Testis (tissue), 5 donors: ENCODE measurements at places on chromosomes 16 and 17. TPM values are rescaled to one million over a fixed set of nuclear protein-coding genes. Genes with fewer than 3 reads are reported as not detected.

DNA sequence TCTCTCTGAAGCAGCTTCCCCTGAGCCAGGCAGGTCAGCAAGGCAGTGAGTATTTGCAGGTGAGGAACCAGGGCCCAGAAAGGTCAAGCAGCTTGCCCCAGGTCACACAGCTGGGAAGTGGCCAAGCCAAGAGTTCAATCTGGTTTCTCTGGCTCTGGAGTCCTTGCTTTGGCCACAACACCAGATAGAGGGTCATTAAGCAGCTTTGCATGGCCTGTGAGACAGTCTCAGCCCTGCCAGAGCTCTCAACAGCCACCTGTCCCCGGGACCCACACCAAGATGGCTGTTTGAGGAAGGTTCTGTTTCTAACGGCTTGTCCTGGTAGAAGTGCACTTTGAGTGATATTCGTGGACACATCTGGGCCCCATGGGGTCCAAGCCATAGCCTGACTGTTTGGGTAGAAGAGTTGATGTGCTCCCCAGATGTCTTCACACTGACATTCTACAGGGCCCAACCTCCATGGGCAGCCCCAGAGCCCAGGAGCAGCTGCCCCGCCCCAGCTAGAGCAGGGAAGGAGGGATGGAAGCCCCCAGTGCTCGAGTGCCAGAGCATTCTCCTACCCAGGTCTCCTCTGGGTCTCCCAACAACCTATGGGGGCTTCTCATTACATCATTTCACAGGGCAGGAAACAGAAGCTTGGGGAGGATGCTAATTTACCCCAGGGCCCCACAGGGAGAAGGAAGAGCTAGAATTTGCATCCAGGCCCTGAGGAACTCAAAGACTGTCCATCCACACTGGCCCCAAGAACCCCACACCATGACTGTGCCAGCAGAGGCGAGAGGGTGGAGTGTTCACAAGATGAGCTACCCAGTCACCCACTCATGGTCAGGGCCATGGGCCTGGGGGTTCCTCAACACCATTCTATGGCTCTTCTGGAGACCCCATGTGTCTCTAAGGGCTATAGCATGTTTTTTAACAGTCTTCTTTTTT lies 107.3 kb upstream of the CDH5 start:
- no peaks in the 10 kb centered on the region for H3K36me3 ChIP-seq
- DNase-seq: no peak
- no peak overlapping the region for H3K27ac ChIP-seq
- peaks cover 3% of the 10 kb centered on the region for H3K4me1 ChIP-seq
- H3K27me3 ChIP-seq: no peaks in the 10 kb centered on the region

SCPEP1 gene
- 35.2 TPM for total RNA-seq

- no peak for DNase-seq
- H3K27ac ChIP-seq: no peak overlapping the region
- H3K4me3 ChIP-seq: no peak overlapping the region
- H3K27me3 ChIP-seq: no peaks in the 10 kb centered on the region
- no peaks in the 10 kb centered on the region for H3K4me1 ChIP-seq
These were observed 75.5 kb downstream of the AATF start for GRCh38 chr17:37024181-37024637.

CD300A gene
- total RNA-seq: 2.0 TPM

DNA sequence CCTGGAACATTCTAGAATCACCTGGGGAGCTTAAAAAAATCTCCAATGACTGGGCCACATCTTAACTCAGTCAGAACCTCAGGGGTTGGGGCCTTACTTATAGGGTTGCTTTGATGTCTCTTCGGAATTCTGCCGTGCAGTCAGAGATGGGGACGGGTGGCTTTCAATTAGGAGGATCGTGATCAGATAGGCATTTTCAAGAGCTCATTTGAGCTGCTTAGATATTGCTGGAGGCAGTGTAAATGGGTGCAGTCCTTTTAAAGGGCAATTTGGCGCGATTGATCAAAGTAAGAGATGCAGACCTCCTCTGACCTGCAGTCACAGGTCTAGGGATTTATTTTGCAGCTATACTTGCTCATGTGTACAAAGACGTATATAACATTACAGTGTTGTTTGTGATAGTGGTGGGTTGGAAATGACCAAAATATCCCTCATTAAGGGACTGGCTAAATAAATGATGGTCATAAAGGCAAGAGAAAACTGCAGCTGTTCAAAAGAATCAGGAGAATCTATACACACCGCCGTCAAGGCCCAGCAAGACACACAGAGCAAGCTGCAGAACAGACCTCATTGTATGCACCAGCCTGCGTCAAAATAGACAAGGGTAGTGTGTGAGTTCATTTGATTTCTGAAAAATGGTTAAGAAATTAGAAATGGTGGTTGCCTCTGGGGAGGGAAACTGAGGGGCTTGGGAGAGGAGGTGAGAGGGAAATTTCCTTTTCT lies 6.3 kb upstream of the KCNG4 start:
- H3K27me3 ChIP-seq: no peaks in the 10 kb centered on the region
- H3K4me3 ChIP-seq: no peak overlapping the region
- H3K4me1 ChIP-seq: no peaks in the 10 kb centered on the region
- no peak overlapping the region for H3K27ac ChIP-seq
- no peak for DNase-seq

GRCh38 chr17:17732892-17733670 lies 51.8 kb downstream of the RAI1 start:
- H3K36me3 ChIP-seq: no peaks in the 10 kb centered on the region
- H3K4me1 ChIP-seq: peaks cover 12% of the 10 kb centered on the region
- H3K4me3 ChIP-seq: no peak overlapping the region
- H3K27ac ChIP-seq: no peak overlapping the region

DNA sequence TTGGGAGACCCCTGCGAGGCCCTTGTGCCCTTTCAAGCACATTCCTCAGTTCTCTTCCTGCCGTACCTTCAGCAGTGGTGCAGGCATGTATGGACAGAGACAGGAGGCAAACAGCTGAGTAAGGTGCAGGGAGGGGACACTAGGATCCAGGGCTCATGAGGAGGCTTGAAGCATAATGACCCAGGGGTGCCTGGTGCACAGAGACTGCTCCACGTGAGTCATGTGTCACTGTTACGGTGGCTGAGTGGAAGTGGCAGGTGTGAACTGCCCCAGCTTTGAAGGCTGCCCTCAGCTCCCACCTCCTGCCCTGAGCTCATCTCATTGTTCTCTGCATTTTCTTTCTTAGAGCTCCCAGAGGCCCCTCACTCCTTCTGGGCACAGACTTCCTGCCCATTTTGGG lies 124.8 kb downstream of the NTN1 start:
- no peak overlapping the region for H3K4me3 ChIP-seq
- H3K4me1 ChIP-seq: no peaks in the 10 kb centered on the region
- H3K27me3 ChIP-seq: no peaks in the 10 kb centered on the region
- no peak overlapping the region for H3K27ac ChIP-seq

DNA sequence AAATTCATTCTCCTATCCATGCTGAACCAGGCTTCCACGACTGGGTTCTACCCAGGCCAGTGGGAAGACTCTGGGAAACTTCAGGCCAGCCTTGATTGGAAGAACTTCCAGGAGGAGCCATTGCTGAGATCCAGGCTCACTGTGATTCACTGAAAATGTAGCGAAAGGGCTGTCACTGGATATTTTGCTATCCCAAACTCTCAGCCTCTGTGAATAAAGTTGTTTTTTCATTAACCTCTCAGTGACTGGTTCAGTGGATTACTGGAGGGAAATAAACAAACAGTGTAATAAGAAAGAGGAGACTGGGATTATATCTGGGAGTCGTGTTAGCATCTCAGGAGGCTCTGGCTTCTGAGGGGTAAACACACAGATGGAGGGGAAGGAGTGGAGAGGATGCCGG lies 3.1 kb downstream of the FOXL1 start:
- H3K27ac ChIP-seq: peak overlapping the region; percentile 19
- H3K4me1 ChIP-seq: peaks cover 5% of the 10 kb centered on the region
- no peaks in the 10 kb centered on the region for H3K27me3 ChIP-seq
- H3K36me3 ChIP-seq: no peaks in the 10 kb centered on the region
- no peak for DNase-seq

GRCh38 chr17:49341356-49341755 lies 20.7 kb downstream of the ZNF652 start:
- H3K27me3 ChIP-seq: no peaks in the 10 kb centered on the region
- H3K4me1 ChIP-seq: peaks cover 17% of the 10 kb centered on the region
- H3K4me3 ChIP-seq: no peak overlapping the region
- H3K27ac ChIP-seq: no peak overlapping the region
- H3K36me3 ChIP-seq: no peaks in the 10 kb centered on the region

DNA sequence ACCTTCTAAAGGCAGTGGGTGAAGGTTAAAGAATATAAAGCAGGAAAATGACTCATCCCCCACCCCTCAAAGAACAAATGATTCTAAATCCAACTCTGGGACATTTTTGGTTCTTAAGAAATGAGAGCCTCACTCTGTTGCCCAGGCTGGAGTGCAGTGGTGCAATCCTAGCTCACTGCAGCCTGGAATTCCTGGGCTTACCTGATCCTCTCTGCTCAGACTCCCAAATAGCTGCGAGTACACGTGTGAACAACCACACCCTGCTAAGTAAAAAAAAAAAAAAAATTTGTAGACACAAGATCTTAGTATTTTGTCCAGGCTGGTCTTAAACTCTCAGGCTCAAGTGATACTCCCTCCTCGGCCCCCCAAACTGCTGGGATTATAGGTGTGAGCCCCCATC lies 298.8 kb upstream of the MAF start:
- H3K36me3 ChIP-seq: no peaks in the 10 kb centered on the region
- H3K27ac ChIP-seq: no peak overlapping the region
- H3K4me1 ChIP-seq: no peaks in the 10 kb centered on the region

GRIN2A gene
- 7.0 TPM for total RNA-seq

IGSF6 gene
- 0.81 TPM for total RNA-seq

- H3K36me3 ChIP-seq: no peaks in the 10 kb centered on the region
- H3K27me3 ChIP-seq: no peaks in the 10 kb centered on the region
- no peaks in the 10 kb centered on the region for H3K4me1 ChIP-seq
- DNase-seq: no peak
These were observed 591.1 kb upstream of the C16orf82 start for GRCh38 chr16:26475596-26475995.

DNA sequence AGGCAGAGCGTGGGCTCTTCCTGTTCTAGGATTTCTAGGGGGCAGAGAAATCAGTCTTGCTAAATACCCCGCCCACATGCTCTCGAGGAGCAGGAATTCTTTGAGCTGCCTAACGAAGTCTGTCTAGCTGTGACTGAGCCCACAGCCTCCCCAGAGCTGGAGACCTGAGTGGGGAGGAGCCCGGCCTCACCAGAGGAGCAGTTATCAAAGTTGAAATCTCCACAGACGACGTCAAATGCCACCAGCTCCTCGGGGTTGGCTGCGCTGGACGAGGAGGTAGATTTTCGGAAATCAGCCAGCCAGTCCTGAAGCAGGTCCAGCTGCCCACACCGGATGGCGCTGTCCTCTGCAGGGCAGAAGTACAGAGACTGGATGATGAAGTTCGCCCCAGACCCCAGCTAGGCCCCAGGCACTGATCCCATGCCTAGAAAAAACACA lies 53.8 kb downstream of the PRMT7 start:
- H3K36me3 ChIP-seq: no peaks in the 10 kb centered on the region
- H3K27me3 ChIP-seq: no peaks in the 10 kb centered on the region
- H3K4me3 ChIP-seq: no peak overlapping the region
- peaks cover 25% of the 10 kb centered on the region for H3K4me1 ChIP-seq
- DNase-seq: no peak

CHST6 gene
- total RNA-seq: 6.1 TPM

GRCh38 chr16:29312835-29313558 lies 93.5 kb downstream of the NPIPB11 start:
- peaks cover 12% of the 10 kb centered on the region for H3K4me1 ChIP-seq
- no peaks in the 10 kb centered on the region for H3K27me3 ChIP-seq
- peak; percentile 56 for DNase-seq

- no peaks in the 10 kb centered on the region for H3K27me3 ChIP-seq
- no peak overlapping the region for H3K4me3 ChIP-seq
- H3K36me3 ChIP-seq: no peaks in the 10 kb centered on the region
- DNase-seq: no peak
These were observed 222.0 kb downstream of the HS3ST3B1 start for GRCh38 chr17:14522795-14523387.

ZNF423 gene
- total RNA-seq: 19.0 TPM

CASKIN1 gene
- 159 TPM for total RNA-seq

GRCh38 chr17:1626333-1626732 lies 2.3 kb downstream of the SLC43A2 start:
- no peak for DNase-seq
- H3K27ac ChIP-seq: peak overlapping the region; percentile 93
- H3K27me3 ChIP-seq: no peaks in the 10 kb centered on the region
- H3K4me3 ChIP-seq: no peak overlapping the region
- peaks cover 28% of the 10 kb centered on the region for H3K4me1 ChIP-seq

GRCh38 chr17:74163271-74163821 lies 40.1 kb upstream of the RPL38 start:
- H3K4me1 ChIP-seq: no peaks in the 10 kb centered on the region
- no peak overlapping the region for H3K27ac ChIP-seq
- H3K36me3 ChIP-seq: no peaks in the 10 kb centered on the region
- H3K27me3 ChIP-seq: no peaks in the 10 kb centered on the region
- no peak overlapping the region for H3K4me3 ChIP-seq

GRCh38 chr16:84600343-84601229 lies 17.3 kb downstream of the COTL1 start:
- H3K4me1 ChIP-seq: peaks cover 7% of the 10 kb centered on the region
- no peaks in the 10 kb centered on the region for H3K36me3 ChIP-seq
- H3K27ac ChIP-seq: no peak overlapping the region
- no peaks in the 10 kb centered on the region for H3K27me3 ChIP-seq
- no peak for DNase-seq

GRCh38 chr16:13244770-13245169 lies 343.4 kb downstream of the SHISA9 start:
- H3K27me3 ChIP-seq: no peaks in the 10 kb centered on the region
- H3K27ac ChIP-seq: no peak overlapping the region
- H3K4me1 ChIP-seq: no peaks in the 10 kb centered on the region
- no peak overlapping the region for H3K4me3 ChIP-seq
- no peak for DNase-seq
- H3K36me3 ChIP-seq: no peaks in the 10 kb centered on the region

- no peaks in the 10 kb centered on the region for H3K27me3 ChIP-seq
- H3K36me3 ChIP-seq: no peaks in the 10 kb centered on the region
- H3K27ac ChIP-seq: no peak overlapping the region
- no peak for DNase-seq
- H3K4me1 ChIP-seq: peaks cover 28% of the 10 kb centered on the region
These were observed 114.9 kb upstream of the PLCG2 start for GRCh38 chr16:81664153-81664552.

SAMD14 gene
- total RNA-seq: 3.2 TPM

DNA sequence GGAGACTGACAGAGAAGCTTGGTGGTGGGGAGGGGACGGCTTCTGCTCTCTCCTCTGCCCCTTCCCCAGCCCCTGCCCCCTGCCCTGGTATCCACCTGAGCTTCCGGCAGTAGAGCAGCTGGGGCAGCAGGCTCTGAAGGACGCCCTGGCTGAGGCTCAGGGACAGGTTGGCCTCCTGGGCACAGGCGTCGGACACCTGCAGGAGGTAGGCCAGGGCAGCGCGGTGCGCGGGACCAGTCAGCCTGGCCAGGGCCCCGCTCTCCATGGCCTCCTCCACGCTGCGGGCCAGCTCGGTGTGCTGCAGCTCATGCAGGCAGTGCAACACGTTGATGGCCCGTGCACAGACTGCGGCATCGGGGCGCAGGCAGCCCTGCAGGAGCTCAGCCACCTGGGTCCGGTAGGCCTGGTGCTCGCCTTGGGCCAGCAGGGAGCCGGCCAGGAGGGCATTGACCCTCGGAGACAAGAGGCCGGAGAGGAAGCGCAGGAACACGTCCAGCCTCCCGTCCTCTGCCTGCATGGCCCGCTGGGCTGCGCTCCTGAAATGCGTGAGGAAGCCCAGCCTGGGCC lies 14.2 kb downstream of the NLRC3 start:
- no peak overlapping the region for H3K4me3 ChIP-seq
- no peak overlapping the region for H3K27ac ChIP-seq
- H3K27me3 ChIP-seq: no peaks in the 10 kb centered on the region
- DNase-seq: no peak

GRCh38 chr17:60077672-60078519 lies 825 bp downstream of the HEATR6 start:
- peak overlapping the region; percentile 87 for H3K27ac ChIP-seq
- no peaks in the 10 kb centered on the region for H3K36me3 ChIP-seq
- no peaks in the 10 kb centered on the region for H3K27me3 ChIP-seq
- H3K4me3 ChIP-seq: peak overlapping the region; percentile 81
- DNase-seq: no peak

SLFN14 gene
- total RNA-seq: 0.55 TPM
